Stimulated activated effector memory CD8-positive, alpha-beta T cell treated with anti-CD3 and anti-CD28 coated beads, Interleukin-12 subunit alpha, Interleukin-12 subunit beta, amount 100 ng/mL, for 72 hours (primary cell): ENCODE measurements at places on chromosomes 16 and 17.

- peak; percentile 91 for DNase-seq
Observed at GRCh38 chr16:30185683-30186421, 2.5 kb downstream of the CORO1A start.

GRCh38 chr16:27906883-27907282 lies 156.6 kb downstream of the GSG1L start:
- DNase-seq, result no peak

DNA sequence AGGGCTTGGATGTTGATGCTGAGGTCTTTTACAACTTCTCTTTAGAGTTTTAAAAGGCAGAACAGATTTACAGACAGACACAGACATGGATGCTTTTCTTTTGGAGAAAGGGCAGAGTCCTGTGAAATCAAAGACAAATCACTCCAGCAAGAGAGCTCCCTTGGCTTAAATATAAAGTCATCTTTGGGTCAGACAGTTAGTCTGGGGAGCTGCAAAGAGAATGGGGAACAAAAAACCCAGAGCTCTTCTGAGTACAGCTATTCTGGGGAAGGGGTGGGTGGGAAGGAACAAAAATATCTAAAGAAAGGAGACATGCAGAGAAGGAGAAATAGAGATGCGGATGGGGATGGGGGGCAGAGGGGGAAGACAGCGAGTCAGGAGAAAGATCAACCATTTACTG lies 266.6 kb downstream of the XYLT1 start:
- DNase-seq, result no peak

DNA sequence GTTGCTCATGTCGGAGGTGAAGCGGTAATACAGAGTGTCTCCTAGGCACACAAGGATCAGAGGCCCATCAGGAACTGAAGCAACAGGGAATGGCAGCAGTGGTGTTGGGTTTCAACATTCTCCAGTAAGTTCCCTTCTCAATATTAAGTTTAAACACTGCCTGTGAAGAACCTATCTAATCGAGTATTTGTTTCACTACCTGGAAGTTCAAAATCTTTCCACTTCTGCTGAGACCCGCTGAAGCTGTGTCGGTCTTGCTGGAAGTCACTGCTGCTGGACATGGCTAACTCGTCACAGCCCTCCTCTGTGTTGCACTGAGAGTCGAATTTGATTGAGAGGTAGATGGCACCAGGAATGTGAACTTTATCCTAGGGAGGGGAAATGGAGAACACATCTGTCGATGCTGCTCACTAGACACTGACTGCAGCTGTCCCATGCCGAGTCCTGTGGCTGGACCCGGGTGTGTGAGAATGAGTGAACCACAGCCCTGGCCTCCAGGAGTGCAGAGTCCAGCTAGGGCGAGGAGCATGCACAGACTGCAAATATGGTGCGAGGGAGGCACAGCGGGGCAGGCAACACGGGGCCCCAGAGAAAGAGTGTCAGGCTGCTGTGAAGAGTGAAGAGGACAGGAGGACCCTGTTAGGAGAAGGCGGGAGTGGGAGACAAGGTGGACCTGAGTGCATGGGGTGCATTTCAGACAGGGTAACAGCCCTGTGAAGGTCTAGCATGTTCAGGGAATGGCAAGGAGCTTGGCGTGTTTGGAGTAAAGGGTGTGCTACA lies 50.1 kb upstream of the ATP2A3 start:
- DNase-seq, result no peak

- DNase-seq, result no peak
Observed at GRCh38 chr16:55367301-55367811, 43.4 kb downstream of the IRX6 start.

DNA sequence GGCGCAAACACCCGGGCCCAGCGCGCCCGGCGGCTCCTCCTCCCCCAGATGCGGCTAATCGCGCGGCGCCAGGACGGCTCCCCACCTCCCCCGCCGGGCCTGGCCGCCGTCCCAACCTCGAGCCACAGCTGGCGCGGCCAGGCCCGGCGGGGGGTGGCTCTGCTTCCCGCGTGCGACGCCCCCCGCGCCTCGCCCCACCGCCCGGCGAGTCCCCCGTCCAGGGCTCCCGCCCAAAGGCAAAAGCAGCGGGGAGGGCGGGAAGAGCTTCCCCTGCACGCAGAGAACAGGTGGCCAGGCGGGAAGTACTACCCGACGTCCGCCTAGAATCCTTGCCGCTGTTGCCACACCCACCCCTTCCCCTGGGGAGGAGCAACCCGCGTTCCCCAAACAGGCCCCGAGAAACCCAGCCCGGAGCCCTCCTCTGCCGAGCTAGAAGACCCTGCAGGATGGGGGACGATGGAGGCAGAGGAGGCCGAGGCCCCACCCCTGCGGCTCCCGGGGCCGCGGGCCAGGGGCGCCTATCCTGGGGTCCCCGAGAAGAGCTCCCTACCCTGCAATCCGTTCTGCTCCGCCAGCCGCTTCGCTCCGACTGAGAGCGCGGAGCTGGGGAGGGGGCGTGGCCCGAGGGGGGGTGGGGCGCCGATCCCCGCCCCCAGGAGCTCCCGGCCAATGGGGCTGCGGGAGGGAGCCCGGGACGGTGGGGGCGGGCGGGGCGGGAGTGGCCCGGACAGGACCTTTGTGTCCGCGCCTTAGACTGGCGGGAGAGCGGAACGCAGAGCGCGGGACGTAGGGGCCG lies at the start of gene CARHSP1:
CARHSP1 (minus strand) TSS at position 591 of the 796 bp plus-strand sequence. CDS start 9,678 bp downstream, outside the sequence.
- DNase-seq, result peak; percentile 94

- no peak for DNase-seq
Observed at GRCh38 chr17:63792055-63792729, 18.2 kb downstream of the DDX42 start.

DNA sequence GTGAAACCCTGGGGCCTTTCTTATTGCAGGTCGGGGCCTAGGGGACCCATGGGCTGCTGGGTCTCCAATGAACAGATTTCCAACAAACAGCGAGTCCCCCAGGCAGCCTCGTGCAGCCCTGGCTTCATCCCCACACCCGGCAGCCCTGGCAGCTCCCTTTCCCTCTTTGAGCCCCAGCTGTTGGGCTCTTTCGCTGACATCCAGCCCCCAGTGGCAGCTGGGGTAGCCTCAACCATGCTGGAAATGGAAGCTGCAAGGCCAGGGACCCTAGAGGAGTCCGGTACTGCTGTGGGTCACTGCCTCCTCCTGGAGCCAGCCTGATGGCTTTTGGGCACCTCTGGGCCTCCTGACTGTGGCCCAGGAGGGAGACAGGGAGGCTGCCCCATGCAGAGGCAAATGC lies 5.9 kb downstream of the RPUSD1 start:
- no peak for DNase-seq

DNA sequence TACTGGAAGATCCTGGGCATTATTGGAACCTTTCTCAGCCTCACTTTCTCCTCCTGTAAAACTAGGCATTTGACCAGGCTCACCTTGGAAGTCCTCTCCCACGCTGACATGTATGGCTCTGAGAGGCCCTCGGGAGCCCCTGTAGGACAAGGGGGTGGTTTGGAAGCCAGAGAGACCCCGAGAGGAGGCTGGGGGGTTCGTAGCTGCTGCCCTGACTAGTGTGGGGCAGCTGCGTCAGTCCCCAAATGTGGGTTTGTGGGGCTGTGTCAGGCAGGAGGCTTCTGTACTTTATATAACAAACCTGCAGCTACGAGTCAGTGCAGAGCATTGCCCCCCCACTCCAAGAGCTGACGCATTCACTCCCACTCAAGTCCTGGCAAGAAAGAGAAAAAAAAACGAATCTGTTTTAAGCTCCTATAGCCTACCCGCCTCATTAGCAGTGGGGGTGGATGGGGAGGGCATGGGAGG lies 1.8 kb downstream of the CX3CL1 start:
- DNase-seq, result no peak

DNA sequence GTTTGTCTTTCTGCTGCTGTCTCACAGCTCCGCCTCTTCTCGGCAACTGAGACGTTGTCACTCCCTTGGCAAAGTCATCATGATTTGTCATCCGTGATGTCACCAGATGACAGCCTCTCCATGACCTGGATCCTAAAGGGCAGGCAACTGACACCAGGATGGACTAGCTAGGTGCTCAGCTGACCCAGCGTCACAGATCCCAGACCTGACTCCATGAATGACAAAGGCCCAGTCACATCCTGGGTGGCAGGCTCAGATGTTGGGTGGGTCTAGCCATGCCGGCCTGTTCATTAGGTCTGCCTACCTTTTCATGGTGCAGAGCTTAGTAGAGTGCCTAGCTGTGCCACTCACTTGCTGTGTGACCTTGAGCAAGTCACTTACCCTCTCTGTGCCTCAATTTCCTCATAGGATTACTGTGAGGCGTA lies 3.8 kb upstream of the TMEM238L start:
- DNase-seq, result no peak

DNA sequence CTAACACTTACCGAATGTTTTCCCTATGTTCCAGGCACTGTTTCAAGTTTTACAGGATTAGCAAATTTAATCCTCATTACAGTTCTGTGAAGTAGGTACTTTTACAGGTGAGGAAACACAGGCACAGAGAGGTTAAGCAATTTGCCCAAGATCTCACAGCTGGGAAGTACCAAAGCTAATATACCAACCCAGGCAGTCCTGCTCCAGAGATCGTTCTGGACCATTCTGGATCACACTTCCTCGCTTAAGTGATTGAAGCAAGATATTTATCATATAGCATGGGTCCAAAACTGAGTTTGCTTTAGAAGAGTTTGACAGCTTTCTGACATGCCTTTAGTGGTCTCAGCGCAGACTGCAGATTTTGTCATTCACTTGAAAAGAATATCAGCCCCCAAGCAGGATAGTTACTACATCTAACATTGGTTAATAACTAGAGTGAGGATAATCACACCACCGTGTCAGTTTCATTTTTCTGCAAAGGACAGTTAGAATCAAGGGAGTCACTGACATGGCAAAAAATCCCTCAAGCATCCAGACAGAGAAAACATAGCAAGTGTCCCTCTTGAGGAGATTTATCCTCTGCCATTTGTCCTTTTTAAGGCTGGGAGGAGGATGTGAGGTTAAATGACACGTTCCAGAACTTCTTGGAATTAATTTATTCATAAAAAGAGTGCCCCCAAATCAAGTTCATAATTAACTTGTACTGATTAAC lies 5.1 kb downstream of the HS3ST3B1 start:
- DNase-seq, result no peak

- no peak for DNase-seq
Observed at GRCh38 chr17:59368218-59368857, 36.9 kb downstream of the YPEL2 start.

DNA sequence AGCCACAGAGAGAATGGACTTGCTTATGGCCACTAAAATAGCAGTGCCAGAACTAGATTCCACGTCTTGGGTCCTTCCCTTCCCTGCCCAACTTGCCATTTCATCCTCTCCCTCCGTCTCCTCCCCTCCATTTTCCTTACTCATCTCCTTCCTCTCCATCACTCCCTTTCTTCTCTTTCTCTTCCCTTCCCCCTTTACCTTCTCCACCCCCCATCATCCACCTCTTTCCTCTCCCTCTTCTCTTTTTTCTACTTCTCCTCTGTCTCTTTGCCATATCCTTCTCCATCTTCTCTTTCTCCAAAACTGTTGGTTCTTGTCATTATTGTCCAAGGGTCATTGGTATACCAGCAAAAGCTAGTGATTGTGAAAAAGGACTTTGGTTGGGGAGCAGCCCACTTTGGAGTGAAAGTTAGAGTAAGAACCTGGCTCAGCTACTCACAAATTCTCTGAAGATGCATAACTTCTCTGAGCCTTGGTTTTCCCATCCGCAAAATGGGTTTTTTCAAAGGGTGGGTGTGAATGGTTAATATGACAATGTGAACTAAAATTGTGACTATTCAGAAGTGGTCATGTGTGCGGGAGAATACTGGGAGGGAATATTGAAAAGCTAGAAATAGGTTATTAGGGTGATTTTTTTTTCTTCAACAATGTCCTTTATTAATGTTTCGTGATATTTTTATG lies 393.8 kb downstream of the XYLT1 start:
- no peak for DNase-seq

GRCh38 chr17:41029633-41030245 lies at the start of gene KRTAP1-4:
Gene KRTAP1-4, minus strand, starts transcription at chr17:41030195. Its CDS starts 117 bp downstream, at chr17:41030078.
- no peak for DNase-seq

DNA sequence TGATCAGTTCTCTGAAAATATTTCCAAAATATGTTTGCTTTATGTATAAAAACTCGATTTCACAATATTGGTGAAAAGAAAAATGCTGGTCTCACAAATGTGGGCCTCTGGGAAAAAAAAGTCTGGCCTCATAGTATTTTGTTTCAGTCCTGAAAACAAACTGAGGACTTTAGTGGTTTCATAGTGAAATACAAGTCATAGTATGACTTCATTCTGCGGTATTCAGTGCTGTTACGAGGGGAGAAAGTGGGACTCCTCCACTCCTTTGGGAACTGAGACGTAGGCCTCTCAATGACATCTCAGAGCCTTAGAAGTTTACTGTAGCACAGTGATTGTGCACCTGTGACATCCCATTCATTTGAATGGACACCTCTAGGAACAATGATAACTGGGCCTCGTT lies 56.0 kb downstream of the CYB561 start:
- no peak for DNase-seq

GRCh38 chr17:29111816-29112499 lies 68.2 kb downstream of the MYO18A start:
- peak; percentile 88 for DNase-seq

- no peak for DNase-seq
Observed at GRCh38 chr16:5377280-5377898, 279.8 kb upstream of the EEF2KMT start.

DNA sequence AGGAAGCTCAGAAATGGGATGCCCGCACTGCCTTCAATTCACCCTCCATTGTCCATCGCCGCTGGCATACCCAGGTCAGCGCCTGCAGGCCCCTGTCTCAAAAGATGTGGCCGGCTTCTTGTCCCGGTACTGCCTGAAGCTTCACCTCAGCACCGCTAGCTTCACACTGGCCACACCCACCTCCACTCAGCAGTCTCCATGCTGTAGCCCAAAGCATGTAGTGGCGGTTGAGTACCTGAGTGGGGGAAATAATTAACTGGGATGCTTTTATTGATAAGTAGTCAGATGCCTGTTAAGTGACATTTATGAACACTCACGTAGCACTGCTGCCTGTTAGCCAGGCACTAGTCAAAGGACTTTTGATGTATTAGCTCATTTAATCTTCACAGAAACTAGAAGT lies 143.2 kb downstream of the RPTOR start:
- DNase-seq, result no peak

GRCh38 chr16:79297296-79297695 lies 303.2 kb downstream of the MAF start:
- no peak for DNase-seq

DNA sequence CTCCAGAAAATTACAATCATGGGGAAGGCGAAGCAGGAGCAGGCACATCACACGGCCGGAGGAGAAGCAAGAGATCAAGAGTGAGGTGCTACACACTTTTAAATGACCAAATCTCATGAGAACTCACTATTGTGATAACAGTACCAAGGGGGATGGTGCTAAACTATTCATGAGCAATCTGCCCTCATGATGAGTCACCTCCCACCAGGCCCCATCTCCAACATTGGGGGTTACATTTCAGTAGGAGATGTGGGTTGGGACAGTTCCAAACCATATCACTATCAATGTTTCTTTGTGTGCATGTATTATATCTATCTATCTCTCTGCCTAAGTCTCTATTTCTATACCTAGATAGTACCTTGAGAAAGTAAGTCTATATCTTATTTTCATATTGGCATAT lies 724.8 kb downstream of the CDH11 start:
- DNase-seq, result no peak

DNA sequence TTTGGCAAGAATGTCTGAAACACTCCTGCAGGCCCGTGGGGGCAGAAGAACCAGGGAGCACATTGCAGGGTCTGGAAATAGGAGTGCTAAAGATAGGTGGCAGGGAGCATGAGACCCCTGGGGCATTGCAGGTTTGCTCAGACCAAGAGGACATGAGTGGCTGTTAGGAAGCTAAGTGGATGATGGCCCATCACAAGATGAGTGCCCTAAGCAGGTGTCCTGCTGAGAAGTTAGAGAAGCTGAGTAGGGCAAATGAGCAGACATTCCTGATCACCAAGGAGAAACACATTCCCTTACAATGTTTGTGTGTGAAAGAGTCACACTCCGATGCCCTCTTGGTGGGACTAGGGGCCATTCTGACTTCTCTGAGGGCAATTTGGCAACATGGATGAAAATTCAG lies 9.9 kb downstream of the MLYCD start:
- DNase-seq, result no peak
